Astrocyte (in vitro differentiated cells and primary cell): ENCODE measurements at places on chromosomes 5 and 9.

GRCh38 chr9:78013934-78014333 lies 17.7 kb downstream of the GNAQ start:
- peak overlapping the region; percentile 36 for H3K27ac ChIP-seq
- no peak for DNase-seq
- peaks cover 16% of the 10 kb centered on the region for H3K4me1 ChIP-seq
- H3K36me3 ChIP-seq: no peaks in the 10 kb centered on the region

DNA sequence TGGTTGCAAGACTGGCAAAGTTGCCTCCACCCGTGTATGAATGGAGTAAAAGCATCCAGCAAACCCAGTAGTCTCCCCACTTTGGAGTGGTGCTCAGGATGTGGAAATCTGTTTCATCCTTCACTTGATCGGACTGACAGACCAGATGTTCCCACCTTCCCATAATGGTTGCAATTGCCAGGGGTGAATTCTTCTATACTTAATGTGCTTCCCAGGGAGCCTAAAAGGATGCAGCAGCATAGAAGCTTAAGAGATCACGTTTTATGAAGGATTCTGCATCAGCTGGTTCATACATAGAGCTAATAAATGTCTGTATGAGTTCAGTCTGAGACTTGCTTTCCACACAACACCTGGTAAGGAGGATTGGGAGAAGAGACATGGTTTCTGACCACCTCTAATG lies 198.8 kb upstream of the S1PR3 start:
- DNase-seq: no peak
- peaks cover 25% of the 10 kb centered on the region for H3K4me1 ChIP-seq

DNA sequence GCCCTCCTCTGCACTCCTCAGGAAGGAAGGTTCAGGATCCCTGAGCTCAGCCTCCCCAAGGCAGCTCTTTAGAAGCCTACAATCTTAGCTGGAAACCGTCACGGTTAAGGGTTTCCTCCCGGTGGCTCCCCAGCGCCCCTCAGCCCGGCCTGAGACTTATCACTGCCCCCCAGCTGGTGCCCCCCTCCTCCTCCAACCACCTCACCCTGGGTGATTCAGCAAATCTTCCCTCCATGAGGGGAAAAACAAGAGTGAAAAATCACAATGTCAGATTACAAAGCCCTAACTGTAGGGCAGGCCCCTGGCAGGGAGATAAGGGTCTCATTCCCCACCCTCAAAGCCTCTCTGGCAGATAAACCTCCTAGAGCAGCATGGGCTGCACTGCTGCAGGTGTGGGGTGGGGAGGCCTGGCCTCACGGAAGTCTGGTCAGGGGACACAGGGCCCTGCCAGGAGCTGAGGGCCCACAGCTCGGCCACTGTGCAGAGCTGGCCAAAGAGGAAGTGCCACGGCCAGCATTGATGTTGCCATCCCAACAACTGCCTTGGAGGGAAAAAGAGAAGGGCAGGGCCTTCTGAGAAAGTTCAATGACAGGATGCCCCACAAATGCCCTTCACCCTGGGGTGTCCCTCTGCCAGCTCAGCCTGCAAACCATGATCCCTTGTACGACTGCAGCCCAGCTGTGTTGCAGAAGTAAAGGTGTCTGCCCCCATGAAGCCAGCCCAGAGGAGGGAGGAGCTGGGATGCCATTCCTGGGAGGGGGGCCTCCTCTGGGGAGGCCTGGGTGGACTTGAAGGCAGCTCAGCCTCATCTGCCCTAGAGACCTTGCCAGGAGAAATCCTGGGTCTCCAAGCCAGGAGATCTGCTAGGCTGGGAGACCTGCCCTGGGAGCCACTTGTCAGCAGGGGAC lies 25.9 kb downstream of the GFI1B start:
- H3K27me3 ChIP-seq: peaks cover 15% of the 10 kb centered on the region
- no peak for DNase-seq
- H3K4me1 ChIP-seq: no peaks in the 10 kb centered on the region
- H3K27ac ChIP-seq: no peak overlapping the region
- H3K4me3 ChIP-seq: no peak overlapping the region

DNA sequence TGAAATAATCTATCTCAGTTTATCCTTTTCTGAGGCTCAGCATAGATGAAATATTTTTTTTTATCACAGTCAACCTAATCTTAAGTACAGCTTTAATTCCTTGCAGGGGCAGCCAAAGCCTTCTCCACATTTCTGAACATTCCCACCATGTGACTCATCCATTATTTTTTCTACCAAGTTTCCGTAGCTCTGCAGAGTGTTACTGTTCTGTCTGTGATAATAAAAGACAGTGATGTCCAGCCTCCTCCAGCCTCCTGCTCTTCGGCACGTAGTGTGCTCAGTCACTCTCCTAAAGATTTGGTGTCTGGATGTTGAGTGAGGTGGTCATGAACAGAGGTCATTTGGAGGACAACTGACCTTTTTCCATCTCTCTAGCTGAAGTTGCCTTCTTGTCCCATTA lies 338.1 kb upstream of the ADAMTS16 start:
- peak; percentile 37 for DNase-seq
- no peak overlapping the region for H3K27ac ChIP-seq
- H3K4me1 ChIP-seq: peaks cover 6% of the 10 kb centered on the region
- no peak overlapping the region for H3K4me3 ChIP-seq

DNA sequence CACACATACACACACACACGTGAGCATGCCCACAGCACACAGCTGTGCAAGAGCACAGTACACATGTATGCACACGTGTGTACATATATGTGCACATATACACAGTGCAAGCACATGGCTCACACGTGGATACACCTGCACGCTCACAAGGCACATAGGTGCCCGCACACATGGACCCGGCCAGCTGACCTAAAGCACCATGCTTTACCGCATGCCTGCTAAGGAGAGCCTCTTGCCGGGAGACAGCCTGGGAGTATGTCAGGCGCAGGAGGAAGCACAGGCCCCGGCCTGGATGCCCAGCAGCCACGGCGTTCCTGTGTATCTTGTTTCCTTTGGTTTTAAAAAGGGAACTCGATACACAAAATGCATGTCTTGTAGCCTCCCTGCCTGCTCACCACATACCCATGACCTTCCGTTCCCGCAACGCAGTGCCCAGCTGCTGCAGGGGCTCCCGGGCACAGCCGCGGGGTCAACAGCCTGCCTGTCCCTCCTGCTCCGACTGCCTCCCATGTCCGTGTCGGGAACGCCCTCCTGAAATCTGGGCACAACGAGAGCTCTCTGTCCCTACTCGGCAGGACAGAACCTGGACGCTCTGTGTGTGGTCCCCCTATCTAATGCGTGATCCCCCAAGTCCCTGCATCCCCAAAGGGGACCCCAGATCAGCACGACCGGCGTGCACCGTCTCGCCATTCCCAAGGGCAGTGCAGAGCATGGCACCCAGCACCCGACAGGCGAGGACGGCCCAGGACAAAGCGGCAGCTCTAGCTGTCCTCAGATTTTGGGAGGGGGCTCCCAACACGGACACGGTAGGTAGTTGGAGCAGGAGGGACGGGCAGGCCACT lies 3.6 kb downstream of the SLC12A7 start:
- H3K4me1 ChIP-seq: no peaks in the 10 kb centered on the region
- no peak overlapping the region for H3K4me3 ChIP-seq
- H3K36me3 ChIP-seq: no peaks in the 10 kb centered on the region
- H3K27me3 ChIP-seq: peaks cover 14% of the 10 kb centered on the region
